ENCODE measurements at places on chromosomes 16 and 17.

- peak; percentile 79 for DNase-seq
Observed at GRCh38 chr17:37373530-37374159, 2.1 kb upstream of the C17orf78 start.

- peak; percentile 76 for DNase-seq
Observed at GRCh38 chr16:50273888-50274325, 7.6 kb downstream of the ADCY7 start.

GRCh38 chr17:74770498-74771318 is 5.4 kb downstream of the NAT9 start:
- DNase-seq: peak; percentile 57

GRCh38 chr17:37570527-37571093 is 38.6 kb downstream of the SYNRG start:
- DNase-seq: peak; percentile 31

GRCh38 chr17:71934520-71934919 is 186.3 kb upstream of the SOX9 start:
- DNase-seq: no peak

DNA sequence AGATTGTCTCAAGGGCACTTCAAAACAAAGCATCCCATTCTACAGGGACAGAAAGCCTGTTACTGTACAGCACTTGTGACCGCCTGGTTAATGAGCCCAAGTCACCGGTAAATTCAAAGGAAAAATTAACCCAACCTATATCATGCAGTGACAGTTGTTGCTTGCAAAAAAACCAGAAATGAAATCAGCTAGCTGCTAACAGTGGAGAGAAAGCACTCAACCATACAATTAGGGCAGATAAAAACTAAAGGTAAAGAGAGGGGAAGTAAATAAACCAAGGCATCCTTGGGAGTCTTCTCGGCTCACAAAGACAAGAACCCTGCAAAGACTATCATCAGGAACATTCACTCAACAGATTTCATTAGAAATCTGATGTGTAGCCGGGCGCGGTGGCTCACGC is 5.9 kb downstream of the RETREG3 start:
- no peak for DNase-seq

DNA sequence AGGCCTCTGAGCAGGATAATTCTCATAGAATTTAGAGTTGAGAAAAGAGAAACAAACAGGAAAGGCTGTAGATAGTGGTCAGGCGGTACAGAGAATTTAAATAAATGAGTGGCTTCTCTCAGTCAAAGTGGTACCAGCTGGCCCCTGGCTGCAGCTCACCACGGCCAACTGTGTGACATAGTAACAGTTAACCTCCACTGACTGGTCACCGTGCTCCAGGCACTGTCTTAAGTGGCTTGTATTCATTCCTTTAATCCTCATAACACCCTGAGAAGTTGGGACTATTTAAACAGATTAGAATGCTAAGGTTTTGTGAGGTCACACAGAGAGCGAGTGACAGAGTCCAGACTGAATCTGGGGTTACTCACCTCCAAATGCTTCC is 108.9 kb downstream of the GNAO1 start:
- no peak for DNase-seq

DNA sequence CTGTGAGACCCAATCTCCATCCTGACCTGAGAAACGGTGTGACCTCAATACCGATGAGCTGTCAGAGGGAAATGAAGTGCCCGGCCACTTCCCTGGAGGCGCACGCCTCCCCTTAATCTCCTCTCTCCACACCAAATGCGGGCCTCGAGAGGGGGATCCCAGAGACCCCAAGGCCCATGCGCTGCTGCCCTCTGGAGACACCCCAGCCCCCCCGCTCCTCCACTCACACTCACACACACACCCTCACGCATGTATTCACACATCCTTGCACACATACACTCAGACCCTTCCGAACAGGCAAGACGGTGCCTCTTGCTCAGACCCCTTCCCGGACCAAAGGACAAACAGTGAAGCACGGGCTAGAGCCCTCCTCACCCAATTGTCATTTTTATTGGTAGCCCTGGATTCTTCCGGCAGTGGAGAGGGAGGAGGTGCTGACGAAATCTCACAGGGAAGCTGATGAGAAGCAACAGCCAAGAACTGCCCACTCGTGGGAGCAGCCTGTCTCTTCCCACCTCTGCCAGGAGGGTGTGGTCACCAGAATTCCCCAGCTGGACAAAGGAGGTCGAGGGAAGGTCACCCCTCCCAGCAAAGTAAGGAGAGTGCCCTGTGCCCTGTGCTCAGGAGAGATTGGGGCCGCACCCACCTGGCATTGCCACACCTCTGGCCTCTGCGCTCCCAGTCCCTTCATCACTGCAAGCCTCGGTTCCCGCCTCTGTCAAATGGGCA is 136.0 kb upstream of the TNRC6C start:
- no peak for DNase-seq

GRCh38 chr17:66230922-66231591 is 1.8 kb upstream of the APOH start:
- DNase-seq: no peak

- no peak for DNase-seq
Observed at GRCh38 chr17:46157443-46158062, 35.7 kb downstream of the KANSL1 start.

GRCh38 chr17:1650731-1651558 is 1.3 kb upstream of the RILP start:
- DNase-seq: no peak

DNA sequence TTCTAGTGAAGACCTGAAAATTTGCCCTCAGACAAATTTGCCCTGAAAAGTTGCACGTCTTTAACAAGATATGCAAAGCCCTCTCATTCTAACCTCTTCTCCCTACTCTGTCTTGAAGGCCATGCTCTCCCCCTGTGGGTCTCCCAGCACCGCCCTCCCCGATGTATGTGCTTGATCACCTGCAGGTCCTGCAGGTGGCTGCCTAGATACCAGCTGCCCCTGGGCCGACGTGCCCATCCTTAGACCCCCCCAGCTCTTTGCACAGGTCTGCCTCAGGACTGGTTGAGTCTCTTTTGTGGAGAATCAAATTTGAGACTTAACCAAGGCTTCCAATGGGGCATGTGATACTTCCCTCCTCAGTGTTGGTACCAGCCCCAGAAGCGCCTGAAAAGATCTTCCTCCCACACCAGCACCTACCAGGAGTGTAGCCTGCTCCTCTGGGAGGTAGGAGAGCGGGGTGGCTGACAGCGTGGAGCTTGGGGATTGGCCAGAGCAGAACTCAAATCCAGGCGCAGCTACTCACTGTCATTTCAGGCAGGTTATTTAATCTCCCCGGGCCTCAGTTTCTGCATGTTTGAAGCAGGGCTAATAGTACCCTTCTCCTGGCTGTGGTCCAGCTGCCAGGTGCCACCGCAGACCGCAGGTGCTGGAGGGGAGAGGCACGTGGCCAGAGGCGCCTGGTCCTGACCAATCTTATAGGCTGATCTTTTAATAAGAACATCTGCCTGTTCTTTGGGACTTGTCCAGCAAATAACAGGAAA is 4.5 kb upstream of the MRPL38 start:
- no peak for DNase-seq

DNA sequence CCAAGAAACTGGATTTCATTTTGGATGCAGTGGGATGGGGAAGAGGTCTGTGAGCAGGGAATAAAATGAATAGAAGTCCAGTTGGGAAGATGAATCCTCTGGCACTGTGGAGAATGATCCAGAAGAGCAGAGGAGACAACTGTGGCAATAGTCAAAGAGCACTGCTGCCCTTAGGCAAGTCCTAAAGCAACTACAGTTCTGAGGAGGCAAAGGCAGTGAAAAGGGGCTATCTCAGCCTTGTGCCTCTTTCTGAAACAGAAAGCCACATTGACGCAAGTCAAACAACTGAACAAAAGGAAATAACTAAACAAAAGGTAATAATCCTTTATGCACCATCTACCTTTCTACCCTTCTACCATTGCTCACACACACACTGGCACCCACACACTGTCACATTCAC is 238.0 kb upstream of the AXIN2 start:
- DNase-seq: no peak

GRCh38 chr16:57325458-57325857 is 33.1 kb upstream of the CCL22 start:
- DNase-seq: no peak

DNA sequence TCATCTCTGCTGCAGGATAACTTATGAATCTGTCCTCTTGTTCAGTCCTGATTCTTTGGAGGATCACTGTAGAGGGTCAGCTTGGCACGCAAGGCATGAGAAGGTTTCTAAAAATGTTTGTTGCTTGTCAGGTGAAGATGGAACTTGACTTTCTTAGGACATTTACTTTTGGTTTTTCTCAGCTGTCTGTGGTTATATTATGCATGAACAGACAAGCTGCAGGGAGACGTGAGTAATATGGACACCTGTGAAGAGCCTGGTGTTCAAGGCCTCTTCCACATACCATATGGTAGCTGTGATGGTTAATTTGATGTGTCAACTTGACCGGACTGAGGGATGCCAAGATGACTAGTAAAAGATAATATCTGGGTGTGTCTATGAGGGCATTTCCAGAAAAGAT is 270.2 kb upstream of the CPHXL start:
- DNase-seq: no peak

DNA sequence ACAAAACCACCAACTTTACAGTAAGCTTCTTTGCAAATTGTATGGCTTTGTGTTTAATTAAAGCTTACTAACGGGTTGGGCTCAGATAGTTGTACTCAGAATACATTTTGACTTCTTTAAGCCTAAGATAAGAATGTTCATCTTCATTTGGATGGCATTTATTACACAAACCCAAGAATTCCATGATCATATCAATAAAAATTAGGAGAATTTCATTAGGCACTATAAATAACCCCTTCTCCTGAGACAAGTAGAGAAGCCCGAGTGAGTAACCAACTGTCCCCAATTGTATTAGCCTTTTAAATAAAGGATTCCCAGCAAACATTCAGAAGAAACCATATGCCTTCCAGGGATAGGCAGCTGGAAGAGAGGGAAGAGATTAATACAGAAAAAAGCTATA is 504.7 kb downstream of the KCNJ2 start:
- DNase-seq: no peak

- no peak for DNase-seq
Observed at GRCh38 chr16:17590711-17591654, 120.2 kb upstream of the XYLT1 start.

- no peak for DNase-seq
Observed at GRCh38 chr17:64504769-64505339, 1.2 kb downstream of the DDX5 start.

- DNase-seq: no peak
Observed at GRCh38 chr17:36641331-36641876, 40.0 kb downstream of the MRM1 start.

DNA sequence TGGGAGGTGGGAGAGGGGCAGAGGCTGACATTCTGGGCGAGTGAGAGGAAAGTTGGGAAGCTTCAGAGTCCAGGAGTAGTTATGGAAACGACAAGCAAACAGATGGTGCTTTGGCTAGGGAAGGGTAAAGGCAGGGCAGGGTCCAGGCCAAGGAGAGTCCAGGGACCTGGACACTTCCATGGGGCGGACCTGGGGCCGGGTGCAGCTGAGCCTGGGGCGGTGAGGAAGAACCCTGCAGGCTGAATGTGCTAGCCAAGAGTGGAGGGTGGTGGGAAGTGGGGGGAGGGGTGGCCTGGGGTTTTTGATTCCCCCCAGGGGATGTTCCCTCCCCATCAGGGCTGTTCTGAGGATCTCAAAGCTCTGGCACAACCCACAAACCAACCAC is 2.6 kb downstream of the PPP1R9B start:
- DNase-seq: no peak

DNA sequence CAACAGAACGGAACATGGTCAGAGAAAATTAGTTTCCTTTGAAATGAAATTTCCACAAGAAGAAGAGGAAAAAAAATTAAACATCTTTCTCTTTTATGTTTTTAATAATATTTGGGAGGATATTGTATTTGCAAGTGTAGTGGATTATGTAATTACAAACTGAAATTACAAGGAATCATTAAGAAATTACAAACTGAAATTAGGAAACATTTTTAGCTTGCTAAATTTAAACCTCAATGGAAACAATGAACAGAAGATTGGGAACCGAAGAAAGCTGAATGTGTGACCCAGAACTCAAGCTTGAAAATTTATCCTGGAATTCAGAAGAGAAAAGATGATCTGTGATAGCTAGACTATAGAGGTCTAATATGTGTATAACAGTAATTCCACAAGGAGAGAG is 4.4 kb upstream of the PIK3R5 start:
- DNase-seq: no peak

- no peak for DNase-seq
Observed at GRCh38 chr17:40090237-40091119, 9.9 kb downstream of the NR1D1 start.

- no peak for DNase-seq
Observed at GRCh38 chr17:9218911-9219310, 197.6 kb downstream of the NTN1 start.

- no peak for DNase-seq
Observed at GRCh38 chr17:79339321-79339720, 264.7 kb downstream of the ENGASE start.

DNA sequence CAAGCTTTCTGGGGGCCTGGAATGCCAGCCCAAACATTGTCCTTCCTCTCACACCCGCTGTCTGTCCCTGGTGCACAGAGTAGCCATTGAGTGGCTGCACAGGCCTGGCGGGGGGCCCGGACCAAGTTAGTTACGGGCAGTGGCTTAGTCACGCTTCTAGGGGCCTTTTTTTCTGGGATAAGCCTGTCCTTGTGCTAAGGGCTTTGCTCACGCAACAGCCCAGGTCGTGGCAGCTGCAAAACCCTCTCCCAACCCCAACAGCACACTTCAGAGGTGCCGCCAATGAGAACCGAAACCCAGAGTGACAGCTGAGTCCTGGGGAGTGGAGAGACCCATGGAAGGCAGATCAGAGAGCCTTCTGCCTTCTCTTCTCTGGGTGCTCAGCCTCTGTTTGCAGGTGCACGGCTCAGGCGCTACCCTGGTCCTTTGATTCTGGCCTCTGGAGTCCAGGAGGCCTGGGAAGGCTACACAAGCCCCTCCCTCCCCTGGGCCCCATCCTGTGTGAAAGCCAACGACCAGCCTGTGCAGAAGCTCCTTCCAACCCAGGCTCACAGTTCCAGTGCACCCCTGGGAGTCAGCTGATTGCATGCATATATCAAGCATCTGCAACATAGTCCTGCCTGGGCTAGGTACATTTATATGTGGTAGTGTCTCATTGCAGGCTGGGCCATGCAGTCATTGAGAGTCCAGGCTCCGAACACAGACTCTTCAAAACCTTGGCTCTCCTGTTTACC is 9.1 kb downstream of the WSCD1 start:
- DNase-seq: no peak

DNA sequence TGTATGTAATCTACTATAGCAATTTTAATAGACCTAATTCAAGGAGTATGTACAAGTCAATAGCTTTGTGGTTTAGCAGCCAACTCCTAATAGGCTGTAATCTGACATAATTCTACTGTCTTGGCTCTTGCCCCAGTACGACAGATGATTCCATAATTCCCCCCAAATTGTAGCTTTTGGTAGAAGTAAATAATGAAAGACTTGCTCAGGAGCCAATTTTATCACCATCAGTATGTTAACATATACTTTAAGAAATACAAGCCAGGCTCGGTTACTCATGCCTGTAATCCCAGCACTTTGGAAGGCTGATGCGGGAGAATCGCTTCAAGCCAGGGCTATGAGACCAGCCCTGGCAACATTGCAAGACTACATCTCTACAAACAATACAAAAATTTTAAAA is 53.9 kb downstream of the AP2B1 start:
- DNase-seq: no peak

- DNase-seq: no peak
Observed at GRCh38 chr16:81610144-81610842, 165.7 kb downstream of the CMIP start.

All from suppressor macrophage treated with lipopolysaccharide for 1 hour (primary cell).